Stimulated activated CD4-positive, alpha-beta T cell treated with anti-CD3 and anti-CD28 coated beads, Interleukin-15, amount 100 ng/mL, for 1 hour (primary cell): ENCODE measurements at places on chromosomes 13 and 19.
A peak's percentile ranks its signal among the peaks of the same experiment; 100 is the strongest.

- DNase-seq, result no peak
Observed at GRCh38 chr19:4365341-4365740, 22.0 kb downstream of the MPND start.

GRCh38 chr13:109649713-109650112, 136.7 kb downstream of the IRS2 start:
- DNase-seq, result no peak

DNA sequence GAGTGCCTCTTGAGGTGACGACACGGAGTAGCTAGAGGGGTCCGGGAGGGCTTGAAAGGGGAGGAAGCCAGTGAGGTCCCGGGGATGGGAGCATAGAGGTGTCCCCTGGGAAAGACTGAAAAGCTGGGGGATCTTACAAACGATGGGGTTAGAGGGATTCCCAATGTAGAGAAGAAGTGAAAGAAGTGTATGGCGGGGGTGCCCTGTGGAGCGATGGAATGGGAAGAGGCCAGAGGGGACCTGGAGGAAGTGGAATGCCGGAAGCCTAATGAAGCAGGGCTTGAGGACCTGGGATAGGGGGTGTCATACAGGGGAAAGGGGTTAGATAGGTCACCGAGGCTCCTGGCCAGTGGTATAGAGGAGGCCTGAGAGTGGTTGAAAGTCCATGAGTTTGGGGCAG, 580 bp downstream of the AP2A1 start:
- DNase-seq, result no peak

DNA sequence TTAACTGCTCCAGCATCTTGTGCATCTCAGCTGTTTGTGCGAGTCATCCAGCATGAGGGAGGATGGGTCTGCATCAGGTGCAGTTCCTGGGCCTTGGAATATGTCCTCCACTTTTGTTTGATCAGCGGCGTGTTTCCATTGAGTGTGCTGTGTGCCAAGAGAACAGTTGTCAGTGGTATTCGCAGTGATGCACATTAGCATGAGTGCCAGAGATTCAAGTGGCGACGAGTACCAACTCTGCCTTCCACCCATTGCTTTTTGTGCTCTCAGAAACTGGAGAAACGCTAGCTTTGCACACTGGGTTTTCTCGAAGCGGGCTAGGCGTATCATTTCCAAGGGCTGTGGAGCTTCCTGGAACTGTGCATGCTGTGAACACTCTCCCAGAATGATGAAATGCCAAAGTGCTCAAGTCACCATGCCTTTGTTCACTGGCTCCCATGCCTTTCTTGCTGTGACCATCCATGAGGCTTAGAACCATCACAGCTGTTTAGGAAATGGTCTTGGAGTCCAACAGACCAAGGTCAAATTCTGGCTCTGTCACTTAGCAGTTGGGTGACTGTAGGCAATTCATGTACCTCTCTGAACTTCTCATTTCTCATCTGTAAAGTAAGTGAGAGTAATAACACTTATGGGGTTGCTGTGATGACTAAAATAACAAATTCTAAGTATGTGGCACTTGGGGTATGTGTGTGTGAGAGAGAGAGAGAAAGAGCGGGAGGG, 18.4 kb downstream of the LRCH1 start:
- DNase-seq, result no peak

DNA sequence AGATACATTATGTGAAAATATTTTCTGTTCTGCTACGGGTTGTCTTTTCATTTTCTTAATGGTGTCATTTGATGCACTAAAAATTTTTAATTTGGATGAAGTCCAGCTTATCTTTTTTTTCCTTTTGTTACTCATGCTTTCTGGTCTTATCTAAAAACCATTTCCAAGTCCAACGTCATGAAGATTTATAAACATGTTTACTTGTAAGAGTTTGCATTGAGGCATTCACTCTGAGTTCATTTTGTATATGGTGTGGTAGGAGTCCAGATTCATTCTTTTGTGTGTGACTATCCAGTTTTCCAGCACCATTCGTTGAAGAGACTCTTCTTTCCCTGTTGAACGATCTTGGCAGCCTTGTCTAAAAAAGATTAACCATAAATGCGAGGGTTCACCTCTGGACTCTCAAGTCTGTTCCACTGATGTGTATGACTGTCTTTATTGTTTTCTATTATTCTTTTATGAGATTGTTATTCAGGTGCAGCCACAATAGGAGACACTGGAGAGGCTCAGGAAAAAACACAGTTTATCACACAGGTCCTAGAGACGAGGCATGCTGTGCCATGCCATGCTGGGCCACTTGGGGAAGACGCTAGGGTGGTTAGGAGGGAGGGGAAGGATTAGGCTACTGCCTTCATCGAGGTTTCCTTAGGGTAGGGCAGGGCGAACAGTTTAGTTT, 35.0 kb downstream of the NAA16 start:
- no peak for DNase-seq

- DNase-seq, result no peak
Observed at GRCh38 chr19:45103156-45103507, 10.2 kb downstream of the PPP1R37 start.

- no peak for DNase-seq
Observed at GRCh38 chr19:42301646-42302203, at the start of gene PRR19. Gene PRR19, plus strand, starts transcription at chr19:42302132. Its CDS starts 7,453 bp downstream, at chr19:42309585.

DNA sequence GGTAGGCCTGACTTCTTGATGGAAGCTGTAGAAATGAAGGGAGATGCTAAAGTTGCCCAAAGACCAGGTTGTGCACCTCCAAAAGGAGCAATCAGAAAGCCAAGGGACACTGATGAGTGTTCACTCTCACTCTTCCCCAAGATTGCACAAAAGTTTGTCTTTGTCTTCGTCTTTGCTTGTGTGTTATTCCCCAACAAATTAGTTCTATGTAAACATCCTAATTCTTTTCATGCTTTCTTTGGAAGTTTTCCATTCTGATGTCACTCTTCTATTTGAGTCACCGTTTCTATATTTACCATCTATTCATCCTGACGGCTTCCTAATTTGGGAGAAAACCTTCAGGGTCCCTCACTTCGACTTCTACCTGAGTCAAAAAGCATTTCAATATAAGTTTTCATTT, 3.7 kb upstream of the TMEM272 start:
- no peak for DNase-seq

DNA sequence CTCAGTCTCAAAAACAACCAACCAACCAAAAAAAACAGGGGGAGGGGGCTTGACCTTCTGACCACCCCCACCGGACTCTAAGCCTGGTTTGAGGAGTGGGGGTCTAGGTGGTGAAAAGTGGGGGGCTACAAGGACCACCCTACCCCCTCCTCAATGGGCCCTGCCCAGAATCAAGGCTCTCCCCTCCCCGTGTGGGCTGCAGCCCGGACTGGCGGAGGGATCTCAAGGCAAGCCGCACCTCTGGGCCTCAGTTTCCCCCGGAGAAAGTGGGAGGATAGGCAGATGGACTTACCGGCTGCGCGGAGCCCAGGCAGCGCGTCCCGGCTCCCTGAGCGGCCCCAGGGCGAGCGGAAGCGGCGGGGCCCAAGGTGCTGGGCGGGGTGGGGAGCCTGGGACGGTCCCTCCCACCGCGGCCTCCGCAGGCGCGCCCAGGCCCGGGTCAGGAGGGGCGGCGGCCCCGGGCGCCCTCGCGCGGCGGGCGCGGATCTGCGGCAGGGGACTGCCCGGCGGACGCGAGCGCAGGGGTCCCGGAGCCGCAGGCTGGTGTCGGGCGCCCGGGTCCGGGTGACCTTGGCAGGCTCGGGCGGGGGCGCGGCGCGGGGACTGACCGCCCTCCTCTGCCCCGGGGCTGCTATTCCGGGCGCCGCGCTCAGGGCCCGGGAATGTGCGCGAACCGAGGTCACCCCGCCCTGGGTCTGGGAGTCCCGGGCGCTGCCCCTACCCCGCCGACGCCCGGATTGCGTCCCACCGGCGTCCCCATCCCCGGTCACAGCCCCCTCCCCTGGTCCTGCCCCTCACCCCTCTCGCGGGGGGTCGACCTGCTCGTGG, at the start of gene ADAMTSL5:
Gene ADAMTSL5, minus strand, starts transcription at position 349 of the 828 bp plus-strand sequence. CDS start 2,076 bp downstream, outside the sequence.
- DNase-seq, result peak; percentile 52

- no peak for DNase-seq
Observed at GRCh38 chr19:1857648-1858326, 5.6 kb downstream of the KLF16 start.

DNA sequence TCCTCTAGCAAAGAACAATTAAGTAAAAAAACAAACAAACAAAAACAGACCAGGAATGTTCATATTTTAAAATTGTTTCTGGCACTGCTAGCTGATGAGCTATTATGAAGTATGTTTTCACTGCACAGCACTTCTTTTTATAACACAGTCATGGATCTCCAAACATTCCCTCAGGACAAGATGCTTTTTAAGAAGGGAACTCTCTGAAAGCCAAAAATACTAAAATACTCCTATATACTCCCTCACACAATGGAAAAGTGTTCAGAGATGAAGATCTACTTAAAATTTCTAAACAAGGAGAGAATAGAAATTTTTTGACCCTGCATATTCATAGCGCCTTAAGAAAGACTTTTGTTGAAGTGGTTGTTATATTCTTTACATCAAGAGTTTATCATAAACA, 926.8 kb downstream of the DIAPH3 start:
- DNase-seq, result no peak

DNA sequence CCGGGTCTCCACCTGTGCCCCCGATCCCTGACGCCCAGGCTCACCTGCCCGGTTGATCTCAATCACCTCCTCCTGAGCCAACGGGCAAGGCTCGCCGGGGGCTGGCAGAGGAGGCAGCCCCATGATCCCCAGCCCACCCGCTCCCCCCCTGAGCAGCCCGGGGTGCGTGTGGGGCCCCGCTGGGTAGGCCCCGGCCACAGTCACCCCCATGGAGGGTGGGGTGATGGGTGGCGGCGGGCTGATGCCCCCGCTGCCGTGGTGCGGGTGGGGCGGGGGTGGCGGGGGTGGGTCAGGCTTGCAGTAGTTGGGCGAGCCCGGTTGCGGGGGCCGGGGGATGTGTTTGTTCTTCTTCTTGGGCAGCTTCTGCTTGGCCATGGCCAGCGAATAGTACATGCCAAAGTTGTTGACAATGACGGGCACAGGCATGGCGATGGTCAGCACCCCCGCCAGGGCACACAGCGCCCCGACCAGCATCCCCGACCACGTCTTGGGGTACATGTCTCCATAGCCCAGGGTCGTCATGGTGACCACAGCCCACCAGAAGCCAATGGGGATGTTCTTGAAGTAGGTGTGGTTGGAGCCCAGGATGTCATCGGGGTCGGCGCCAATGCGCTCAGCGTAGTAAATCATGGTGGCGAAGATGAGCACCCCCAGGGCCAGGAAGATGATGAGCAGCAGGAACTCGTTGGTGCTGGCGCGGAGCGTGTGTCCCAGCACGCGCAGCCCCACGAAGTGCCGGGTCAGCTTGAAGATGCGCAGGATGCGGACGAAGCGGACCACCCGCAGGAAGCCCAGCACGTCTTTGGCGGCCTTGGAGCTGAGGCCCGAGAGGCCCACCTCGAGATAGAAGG, 6.0 kb downstream of the KCNC3 start:
- DNase-seq, result no peak

DNA sequence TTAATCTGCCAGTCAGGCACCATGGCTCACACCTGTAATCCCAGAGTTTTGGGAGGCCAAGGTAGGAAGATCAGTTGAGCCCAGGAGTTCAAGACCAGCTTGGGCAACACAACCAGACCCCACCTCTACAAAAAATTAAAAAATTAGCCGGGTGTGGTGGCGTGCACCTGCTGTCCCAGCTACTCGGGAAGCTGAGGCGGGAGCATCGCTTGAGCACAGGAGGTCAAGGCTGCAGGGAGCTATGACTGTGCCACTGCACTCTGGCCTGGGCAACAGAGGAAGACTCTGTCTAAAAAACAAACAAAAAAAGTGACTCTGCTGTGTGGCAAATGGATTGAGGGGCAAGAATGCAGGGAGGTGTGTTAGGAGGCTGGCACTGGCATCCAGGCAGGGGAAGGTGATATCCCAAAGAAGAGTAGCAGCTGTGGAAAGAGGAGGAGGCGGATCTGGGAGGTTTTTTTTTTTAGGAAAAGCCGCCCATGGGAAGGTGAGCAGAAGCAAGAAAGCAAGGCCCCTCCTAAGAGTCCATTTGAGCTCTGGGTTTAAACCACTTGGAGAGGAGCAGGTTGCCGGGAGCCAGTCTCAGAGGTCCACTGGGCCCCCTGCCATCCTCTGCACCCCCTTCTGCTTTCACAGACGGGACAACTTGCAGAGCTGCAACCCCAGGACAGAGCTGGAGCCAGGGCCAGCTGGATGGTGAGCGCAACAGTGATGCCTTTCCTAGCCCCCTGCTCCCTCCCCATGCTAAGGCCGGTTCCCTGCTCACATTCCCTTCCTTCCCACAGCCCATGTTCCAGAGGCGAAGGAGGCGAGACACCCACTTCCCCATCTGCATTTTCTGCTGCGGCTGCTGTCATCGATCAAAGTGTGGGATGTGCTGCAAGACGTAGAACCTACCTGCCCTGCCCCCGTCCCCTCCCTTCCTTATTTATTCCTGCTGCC, 2.1 kb downstream of the HAMP start:
- no peak for DNase-seq

- no peak for DNase-seq
Observed at GRCh38 chr19:13681509-13681908, 82.8 kb upstream of the MRI1 start.

- DNase-seq, result no peak
Observed at GRCh38 chr13:49124693-49125304, 95.3 kb upstream of the MLNR start.

- DNase-seq, result no peak
Observed at GRCh38 chr19:37507167-37507464, 377 bp downstream of the ZNF793 start.

GRCh38 chr19:47518139-47518538, 3.3 kb upstream of the NAPA start:
- DNase-seq, result no peak

DNA sequence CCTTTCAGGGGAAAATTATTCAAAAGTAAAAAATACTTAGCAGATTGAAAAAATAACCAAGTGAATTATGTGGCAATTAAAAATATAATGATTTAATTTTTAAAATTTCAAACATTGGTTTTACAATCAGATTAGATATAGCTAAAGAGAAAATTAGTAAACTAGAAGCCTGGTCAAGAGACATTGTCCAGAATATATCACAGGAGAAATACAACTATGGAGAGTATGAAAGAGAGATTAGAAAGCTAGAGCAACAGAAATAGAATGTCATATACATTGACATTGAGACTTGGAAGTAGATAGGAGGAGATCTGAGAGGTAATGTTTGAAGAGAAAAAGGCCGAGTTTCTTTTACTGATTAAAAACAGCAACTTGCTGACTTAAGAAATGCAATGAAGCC, 476.4 kb upstream of the SLC10A2 start:
- DNase-seq, result no peak

- DNase-seq, result no peak
Observed at GRCh38 chr13:31639443-31640163, 99.7 kb upstream of the RXFP2 start.

- no peak for DNase-seq
Observed at GRCh38 chr19:38685666-38686529, 38.4 kb downstream of the ACTN4 start.

DNA sequence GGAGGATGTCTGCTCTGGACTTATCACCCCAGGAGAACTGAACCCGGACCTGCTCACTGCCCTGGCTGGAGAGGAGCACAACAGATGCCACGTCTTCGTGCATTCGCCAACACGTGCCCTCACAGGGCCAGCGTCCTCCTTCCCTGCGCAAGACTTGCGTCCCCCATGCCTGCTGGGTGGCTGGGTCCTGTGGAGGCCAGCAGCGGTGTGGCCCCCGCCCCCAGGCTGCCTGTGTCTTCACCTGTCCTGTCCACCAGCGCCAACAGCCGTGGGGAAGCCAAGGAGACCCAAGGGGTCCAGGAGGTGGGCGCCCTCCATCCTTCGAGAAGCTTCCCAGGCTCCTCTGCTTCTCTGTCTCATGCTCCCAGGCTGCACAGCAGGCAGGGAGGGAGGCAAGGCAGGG, 3.4 kb upstream of the TEKTIP1 start:
- DNase-seq, result no peak
